AG04450 (cell line): ENCODE measurements at places on chromosomes 5 and 9.
A peak's percentile ranks its signal among the peaks of the same experiment; 100 is the strongest.

GRCh38 chr5:160088805-160089204 is 30.4 kb downstream of the PWWP2A start:
- DNase-seq, result no peak

DNA sequence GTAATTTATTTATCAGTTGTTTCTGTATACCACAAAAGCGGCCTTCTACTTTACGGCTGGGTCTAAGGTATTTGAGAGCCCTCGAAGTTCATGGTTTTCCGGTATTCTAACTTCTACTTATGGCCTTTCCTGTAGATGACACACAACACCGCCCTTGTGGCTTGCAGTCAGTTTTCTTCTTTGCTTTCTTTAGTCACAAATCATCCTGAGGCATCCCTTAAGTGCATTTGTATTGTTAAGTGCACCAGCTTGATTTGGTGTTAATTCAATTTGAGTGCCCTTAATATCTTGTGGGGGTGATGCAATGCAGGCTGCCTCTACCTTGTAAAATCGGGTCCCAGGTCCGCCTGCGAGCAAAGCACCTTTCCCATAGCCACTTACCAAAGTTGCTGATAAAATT is 511.9 kb downstream of the CCDC171 start:
- DNase-seq, result no peak

DNA sequence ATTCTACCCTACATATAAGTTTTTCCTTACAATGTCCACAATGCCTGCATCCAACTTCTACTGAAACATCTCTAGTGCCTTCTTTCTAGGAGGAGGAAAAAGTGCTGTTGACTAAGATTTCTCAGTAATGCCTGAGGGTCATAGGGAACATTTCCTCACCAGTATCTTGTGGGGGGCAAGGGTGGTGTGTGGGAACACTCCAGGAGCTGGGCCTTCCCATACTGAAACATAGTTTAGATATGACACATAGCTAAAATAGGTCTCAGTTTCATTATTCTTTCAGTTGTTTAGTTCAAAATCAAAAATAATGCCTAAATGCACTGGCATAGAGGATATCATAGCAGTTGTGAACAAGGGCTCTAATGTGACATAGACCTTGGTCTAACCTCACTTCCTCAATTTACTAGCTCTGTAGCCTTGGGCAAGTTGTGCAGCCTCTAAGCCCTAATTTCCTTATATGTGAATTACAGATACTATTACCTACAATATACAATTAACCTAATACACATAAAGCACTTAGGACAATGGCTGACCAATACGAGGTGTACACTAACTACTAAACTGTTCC is 66.1 kb downstream of the HAPLN1 start:
- DNase-seq, result no peak

DNA sequence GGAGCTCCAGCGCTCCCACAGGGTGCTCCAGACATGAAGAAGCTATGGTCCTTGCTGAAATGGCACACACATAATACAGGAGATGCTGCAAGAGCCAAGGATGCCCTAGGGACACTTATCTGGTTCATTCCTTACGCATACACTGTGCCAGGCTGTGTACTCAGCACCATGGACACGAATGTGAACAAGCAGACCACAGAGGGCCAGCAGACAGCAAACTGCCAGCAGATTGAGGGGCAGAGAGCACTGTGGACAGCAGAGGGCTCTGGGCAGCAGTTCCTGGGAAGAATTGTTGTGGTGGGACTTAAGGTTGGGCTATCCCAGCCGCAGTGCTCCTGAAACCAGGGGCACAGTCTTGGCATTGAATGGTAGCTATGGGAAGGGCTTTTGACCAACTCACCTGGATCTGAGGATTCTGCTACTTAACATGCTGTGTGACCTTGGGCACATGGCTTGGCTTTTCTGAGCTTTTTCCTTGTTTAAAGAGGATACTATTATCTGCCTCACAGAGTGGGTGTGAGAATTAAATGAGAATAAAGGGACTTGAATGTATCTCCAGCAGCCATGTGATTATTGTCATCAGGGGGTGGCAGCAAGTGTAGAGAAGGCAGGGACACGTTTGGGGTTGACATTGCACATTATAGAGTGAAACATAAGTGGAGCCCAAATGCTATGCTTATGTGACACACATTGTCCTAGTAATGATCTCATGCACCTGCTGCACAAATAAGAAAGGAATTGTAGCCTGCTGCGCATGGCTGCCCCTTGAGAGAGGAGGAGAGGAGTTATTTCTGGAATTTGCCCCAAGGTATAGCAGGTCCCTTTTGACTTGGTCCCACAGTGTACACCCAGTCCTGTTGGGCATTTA is 30.1 kb downstream of the PPARGC1B start:
- no peak for DNase-seq

GRCh38 chr9:121026260-121026691 is 23.8 kb downstream of the C5 start:
- no peak for DNase-seq

GRCh38 chr9:3447143-3447542 is 78.7 kb downstream of the RFX3 start:
- DNase-seq, result no peak

DNA sequence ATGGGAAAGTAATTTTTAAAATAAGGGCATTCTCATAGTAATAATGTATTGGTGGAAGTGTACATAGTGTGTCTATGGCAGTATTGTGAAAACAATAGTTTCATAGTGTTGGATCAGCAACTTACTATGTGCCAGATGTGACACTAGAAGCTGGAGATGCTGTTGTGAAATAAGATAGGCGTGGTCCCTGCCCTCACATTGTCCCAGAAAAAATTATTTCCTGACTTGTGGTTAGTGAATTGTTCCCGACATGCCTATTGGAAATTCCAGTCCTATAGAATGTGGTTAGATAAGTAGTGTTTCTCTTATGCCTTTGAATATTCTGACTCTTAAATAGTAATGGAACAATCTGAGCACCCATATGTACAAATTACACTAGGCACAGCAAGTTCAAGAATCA is 55.3 kb upstream of the MTAP start:
- DNase-seq, result no peak

- DNase-seq, result no peak
These were observed 24.2 kb downstream of the TCF7 start for GRCh38 chr5:134138416-134139376.

DNA sequence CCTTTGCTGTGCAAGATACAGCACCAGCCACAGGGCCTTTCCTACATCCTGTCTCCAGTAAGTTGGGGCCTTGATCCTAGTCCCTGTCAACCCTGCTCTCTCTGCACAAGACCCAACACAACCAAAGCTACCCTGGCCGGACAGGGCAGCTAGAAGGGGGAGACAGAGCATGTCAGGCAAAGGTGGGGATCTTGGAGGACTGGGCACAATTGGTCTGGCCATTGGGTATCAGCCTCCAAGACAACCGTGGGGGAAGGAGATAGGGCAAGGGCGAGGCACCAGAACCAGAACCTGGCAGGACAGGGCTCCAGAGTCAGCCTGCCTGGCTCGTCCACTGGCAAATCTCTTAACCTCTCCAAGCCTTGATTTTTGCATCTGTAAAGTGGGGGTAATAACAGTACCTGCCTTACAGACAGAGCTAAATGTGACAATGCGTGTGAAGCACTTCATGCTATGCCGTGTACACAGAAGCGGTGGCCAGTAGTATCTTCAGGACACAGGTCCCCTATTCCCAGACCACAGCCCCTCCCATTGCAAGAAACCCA is 51.6 kb upstream of the CDKN2AIPNL start:
- DNase-seq, result no peak

GRCh38 chr9:98021306-98022040 is 35.1 kb upstream of the NANS start:
- DNase-seq, result no peak

DNA sequence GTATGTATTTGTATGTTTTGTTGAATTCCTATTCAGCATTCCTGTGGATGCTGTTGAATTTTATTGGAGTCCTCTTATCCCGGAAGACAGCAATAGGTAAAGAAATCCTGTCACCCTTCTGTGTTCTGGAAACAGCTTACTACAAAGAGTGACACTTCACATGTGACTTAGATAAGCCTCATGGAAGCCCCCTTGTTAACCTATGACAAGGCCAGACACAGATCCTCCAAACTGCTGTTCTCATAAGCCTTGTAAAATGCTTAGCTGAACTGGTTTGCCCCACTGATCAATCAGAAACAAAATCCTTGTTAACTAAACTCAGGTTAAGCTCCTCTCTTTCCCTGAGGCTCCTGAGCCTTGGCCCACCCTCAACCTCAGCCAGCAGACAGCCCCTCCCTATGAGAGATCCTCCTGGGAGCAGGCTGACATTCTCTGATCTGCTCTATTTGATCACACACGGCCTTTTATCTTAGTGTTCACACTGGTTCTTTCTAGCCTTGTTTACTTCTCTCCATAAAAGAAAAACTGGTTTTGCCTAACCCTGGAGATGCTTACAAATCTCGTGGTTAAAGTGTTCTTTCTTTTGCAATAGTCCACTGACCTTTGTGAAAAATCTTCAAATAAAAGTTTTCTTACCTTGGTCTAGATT is 29.4 kb upstream of the ATP6V1G1 start:
- DNase-seq, result no peak

DNA sequence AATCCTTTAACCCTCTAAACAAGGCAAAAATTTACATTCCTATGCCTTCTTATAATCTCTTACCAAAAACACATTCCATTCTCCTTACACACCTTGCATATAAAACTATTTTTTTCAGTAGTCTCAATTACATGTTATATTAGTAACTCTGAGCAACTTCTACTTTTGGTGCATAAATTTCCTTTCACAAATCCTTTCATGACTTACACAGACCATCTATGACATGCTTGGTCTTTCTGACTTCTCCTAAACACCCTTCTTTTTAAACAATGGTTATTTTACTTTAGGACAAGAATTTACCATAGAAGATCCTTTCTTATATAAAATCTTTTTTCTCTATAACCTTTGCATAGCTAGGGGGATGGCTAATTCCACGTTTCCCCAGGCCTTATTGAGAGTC is 208.0 kb upstream of the ARRDC3 start:
- no peak for DNase-seq

DNA sequence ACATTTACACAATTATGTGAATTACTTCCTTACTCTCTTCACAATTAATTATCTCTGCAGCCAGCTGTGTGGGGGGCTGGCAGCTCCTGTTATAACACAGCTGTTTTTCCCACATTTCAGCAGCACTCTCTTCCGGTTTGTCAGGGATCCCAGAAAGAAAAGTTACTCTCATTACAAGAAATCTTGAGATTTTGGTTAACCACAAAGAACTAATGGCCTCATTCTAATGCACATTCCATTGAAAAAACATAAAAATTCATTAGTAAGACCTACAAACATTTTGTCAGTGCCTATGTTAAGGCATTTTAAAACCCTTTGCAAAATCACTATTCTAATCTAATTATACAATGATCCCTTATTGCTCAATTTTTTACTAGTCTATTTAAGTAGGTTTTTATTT is 64.1 kb downstream of the PDE4D start:
- peak; percentile 36 for DNase-seq

DNA sequence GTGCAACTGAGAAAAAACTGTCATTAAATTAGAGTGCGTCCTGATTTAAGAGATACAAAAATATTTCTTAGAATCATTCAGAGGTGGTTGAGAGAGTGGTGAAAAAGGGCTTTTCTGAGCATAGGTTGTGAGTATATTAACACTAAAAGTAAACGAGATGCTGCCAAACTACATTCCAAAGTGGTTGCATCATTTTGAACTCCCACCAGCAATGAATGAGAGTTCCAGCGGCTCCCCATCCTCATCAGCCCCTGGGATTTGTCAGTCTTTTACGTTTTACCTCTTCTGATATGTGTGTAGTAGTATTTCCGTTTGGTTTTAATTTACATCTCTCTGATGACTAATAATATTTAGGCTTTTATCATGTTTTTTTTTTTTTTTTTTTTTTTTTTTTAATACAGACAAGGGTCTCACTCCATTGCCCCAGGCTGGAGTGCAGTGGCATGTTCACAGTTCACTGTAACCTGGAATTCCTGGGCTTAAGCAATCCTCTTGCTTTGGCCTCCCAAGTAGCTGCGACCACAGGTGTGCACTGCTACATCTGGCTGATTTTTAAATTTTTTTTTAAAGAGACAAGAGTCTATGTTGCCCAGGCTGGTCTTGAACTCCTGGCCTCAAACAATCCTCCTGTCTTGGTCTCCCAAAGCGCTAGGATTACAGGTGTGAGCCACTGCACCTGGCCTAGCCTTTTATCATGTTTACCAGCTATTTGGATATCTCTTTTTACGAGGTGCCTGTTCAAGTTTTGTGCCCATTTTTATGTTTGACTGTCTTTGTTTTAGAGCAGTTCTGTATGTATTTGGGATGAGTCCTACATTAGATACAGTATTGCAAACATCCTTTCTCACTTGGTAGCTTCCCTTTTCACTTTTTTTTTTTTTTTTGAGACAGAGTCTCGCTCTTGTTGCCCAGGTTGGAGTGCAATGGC is 17.0 kb downstream of the PRRT1B start:
- no peak for DNase-seq

DNA sequence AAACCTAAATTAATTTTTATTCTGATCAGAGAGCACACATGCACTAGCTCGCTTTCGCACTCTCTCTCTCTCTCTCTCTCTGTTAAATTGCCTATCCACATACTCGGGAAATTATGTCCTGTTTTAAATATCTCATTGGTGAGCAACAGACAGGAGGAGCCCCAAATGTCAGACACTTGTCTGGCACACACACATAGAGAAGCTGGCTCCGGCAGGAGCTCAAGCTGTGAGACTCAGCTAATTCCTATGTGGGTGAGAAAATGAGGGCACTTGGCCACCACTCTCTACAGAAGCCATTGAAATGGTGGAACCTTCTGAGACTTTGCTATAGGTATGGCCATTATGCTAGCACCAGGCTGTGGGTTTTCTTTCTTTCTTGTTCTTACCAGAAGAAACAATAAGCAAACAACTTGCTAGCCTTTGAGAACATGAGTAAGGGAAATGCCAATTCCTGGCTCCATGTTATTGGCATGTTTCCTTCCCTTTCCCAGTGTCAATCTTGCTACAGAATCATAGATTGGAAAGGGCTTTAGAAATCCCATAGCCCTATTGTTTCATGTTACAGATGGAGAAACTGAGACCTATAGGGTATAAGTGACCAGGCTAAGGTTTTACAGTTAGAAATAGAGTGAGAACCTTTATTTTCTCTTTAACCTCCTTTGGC is 9.0 kb downstream of the RFX3 start:
- DNase-seq, result no peak

GRCh38 chr9:33080534-33080933 is 4.1 kb upstream of the SMU1 start:
- no peak for DNase-seq

DNA sequence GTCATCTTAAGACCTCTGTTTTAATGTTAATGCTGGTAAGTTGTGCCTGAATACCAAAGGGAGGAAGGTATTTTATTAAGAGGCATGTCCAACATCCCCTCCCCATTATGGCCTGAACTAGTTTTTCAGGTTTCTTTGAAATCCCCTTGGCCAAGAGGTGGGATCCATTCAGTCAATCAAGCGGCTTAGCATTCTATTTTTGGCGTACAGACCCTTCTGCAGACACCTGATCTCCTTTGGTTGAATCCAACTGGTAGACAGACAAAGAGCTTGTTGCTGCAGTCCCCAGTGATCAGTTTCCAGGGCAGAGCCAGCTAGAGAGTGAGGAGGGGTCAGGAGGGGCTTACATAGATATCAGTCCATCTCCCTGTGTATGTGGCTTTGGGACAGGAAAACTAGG is 7.9 kb upstream of the KCNMB1 start:
- no peak for DNase-seq

GRCh38 chr5:120778491-120779484 is 314.7 kb downstream of the PRR16 start:
- peak; percentile 37 for DNase-seq
